ENCODE measurements at places on chromosomes 16 and 17. TPM values are rescaled to one million over a fixed set of nuclear protein-coding genes. Genes with fewer than 3 reads are reported as not detected.

Gene KCNH4
- 0.04 TPM for polyA plus RNA-seq

Gene RGS9
- polyA plus RNA-seq: 14.9 TPM

Gene KIF2B
- polyA plus RNA-seq: not detected

Gene KRT39
- not detected for polyA plus RNA-seq

DNA sequence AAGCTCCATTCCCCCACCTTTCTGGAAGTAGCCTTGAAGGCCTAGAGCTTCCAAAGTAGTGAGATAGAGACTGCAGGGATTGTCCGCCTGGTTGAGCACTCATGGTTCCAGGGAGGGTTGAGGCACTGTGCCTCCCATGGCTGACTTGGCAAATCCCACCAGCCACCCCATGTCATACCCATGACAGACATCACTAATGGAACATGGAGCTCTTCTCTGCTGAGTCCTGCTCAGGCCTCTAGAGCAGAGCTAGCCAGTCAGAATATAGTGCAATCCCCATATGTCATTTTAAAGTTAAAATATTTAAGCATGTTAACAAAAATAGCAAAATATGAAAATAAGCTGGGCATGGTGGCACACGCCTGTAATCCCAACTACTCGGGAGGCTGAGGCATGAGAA lies 28.8 kb downstream of the UNC13D start:
- DNase-seq: no peak

GRCh38 chr16:47213761-47214440 lies 70.2 kb upstream of the NETO2 start:
- no peak for DNase-seq

DNA sequence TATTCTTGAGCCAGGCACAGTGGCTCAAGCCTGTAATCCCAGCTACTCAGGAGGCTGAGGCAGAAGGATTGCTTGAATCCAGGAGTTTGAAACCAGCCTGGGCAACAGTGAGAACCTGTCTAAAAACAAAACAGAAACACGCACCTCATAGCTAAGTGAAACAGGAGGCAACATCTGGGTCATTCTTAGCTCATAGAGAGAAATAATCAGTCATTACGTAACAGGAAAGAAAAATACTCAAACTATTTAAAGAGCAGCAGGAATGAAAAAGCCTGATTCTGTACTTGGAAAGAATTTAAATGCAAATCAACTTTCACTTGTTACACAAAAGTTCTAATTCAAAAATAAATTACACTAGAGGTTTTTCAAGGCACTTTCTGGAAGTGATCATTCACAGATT lies 17.2 kb downstream of the CHCT1 start:
- DNase-seq: no peak

DNA sequence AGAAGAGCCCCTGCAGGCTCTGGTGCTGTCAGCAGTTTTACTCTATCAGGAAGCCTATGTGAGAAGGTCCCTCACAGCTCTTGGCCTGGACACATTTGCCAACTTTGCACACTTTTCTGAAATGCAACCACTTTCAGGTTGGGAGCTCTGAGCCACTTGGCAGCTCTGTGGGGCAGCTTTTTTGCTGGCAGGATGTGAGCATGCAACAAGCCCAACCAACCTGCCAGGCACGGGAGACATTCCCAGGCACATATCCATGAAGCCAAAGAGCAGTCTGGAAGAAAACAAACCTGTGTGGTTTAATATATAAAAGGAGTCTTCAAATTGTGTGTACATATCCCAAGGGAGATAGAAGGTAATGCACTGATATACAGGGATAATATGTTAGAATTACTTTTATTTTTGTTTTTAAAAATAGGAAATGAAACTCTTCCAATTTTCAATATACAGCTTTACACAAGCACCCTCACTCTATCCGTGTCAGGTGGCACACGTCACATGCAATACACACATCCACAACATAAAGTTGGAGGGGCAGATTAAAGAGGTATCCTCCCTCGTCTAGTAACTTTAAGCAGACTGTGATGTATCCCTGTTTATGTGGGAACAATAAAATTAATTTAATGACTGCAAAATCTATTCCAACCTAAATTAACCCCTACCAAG lies 57.4 kb upstream of the COX10 start:
- DNase-seq: no peak

- no peak for DNase-seq
Observed at GRCh38 chr17:31654936-31655335, 204.1 kb downstream of the COPRS start.

DNA sequence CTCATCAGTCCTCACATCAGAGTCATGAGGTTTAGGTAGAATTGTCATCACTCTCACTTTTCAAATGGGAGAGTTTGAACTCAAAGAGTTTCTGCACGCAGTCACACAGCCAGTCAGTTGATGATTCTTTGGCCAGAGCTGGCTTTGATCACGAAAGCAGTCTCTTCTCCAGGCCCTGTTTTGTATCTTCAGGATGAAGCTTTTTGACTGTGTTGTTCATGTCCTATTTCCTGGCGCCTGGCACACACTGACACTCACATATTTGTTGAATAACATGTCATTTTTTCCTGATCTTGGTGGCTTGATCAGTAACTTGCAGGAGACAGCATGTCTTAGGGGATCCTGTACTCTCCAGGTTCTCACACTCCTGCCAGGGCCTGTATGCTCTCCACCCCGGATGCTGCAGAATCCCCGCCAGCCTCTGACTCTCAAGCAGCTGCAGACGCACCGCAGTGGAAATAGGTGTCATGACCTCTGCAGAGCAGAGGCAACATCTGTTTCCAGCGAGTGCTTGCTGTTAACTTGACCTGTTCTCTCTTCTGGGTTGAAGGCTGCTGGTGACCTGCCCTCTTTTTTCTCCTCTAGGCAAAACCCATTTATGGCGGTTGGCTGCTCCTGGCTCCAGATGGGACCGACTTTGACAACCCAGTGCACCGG lies 33.0 kb downstream of the MPRIP start:
- no peak for DNase-seq

DNA sequence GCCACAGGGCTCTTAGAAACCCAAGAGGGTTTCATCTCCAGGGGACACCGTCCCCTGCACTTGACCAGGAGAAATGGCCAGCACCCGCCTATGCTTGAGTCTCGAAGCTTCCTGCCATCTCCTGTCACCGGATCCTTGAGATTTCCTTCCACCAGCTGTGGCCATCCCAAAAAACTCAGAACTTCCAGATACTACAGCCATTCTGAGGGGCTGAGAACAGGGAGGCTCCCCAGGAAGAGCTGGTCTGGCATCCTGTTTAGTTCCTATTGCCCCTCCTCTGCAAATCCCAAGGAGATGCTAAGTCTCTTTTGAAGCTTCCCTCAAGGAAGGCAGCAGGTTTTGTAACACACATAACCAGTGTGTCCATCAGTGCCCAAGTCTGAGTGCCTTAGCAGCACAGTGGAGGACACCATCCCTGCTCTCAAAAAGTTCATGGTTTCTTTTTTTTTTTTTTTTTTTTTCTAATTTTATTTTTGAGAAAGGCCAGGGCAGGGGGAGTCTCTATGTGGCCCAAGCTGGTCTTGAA lies 2.0 kb downstream of the UBALD2 start:
- DNase-seq: no peak

GRCh38 chr17:75810216-75810615 lies 25.6 kb downstream of the UNK start:
- no peak for DNase-seq

- no peak for DNase-seq
Observed at GRCh38 chr16:78072275-78072674, 27.2 kb upstream of the WWOX start.

Gene MILR1
- 5.4 TPM for polyA plus RNA-seq

- DNase-seq: no peak
Observed at GRCh38 chr16:81394966-81395655, 49.5 kb upstream of the CMIP start.

Gene SALL1
- 122 TPM for polyA plus RNA-seq

Gene MT1M
- 0.27 TPM for polyA plus RNA-seq

GRCh38 chr17:6471531-6472465 lies 27.5 kb downstream of the PIMREG start:
- no peak for DNase-seq

DNA sequence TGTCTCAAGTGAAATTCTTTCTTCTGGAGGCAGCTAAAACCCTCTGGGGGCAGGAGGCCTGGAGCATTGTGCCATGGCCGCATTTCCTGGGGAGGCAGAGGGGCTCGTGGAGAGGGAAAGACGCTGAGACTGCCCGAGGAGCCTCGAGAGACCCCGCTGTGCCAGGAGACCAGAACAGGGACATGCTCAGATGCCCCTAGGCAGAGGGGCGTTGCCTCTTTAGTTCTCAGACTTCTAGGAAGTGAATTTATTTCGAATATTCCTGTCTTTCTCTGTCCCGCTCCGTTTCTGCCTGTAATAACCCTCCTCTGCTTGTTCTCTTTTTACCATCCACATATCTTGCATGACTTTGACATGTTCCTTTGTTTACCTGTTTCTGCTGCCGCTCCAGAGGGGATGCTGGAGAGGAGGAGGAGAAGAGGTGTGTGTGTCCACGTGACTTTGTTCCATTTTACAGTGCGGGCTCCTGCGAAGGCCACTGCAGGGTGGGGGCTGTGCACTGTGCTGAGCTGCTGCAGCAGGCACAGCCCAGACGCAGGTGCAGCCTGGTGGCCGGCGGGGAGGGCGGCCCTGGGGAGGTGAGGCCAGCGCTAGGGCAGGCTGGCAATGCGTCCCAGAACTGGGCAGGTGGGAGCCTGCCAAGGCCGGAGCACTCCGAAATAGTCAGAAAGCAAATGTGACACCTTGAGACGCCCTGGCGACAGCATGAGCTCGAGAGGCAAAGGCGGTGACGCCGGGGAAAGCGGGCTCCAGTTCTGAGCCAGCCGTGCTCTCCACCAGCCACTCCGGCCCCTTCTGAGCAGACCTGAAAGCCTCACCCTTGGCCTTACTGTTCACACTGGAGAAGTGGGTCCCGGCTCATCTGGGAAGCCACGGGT lies 29.9 kb downstream of the CIBAR2 start:
- no peak for DNase-seq

DNA sequence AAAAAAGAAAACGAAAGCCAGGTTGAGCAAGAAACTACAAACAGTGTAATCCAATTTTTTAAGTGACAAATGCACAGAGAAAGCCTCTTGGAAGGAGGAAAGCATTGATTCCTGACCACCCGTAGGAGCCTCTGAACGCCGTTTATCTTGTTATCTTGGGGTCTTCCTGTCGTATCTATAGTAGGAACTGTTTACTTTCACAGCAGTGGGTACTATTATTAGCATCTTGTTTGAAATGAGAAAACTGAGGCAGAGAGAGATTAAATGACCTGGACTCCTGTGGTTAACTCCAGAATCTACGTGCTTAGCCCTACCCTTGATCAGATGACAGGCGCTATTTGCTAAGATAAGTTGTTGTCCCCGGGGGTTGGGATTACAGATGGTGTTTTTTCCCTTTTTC lies 196.7 kb upstream of the FOXF1 start:
- no peak for DNase-seq

- no peak for DNase-seq
Observed at GRCh38 chr16:85853547-85854545, 45.1 kb upstream of the IRF8 start.

Gene KCNJ2
- polyA plus RNA-seq: 2.7 TPM

DNA sequence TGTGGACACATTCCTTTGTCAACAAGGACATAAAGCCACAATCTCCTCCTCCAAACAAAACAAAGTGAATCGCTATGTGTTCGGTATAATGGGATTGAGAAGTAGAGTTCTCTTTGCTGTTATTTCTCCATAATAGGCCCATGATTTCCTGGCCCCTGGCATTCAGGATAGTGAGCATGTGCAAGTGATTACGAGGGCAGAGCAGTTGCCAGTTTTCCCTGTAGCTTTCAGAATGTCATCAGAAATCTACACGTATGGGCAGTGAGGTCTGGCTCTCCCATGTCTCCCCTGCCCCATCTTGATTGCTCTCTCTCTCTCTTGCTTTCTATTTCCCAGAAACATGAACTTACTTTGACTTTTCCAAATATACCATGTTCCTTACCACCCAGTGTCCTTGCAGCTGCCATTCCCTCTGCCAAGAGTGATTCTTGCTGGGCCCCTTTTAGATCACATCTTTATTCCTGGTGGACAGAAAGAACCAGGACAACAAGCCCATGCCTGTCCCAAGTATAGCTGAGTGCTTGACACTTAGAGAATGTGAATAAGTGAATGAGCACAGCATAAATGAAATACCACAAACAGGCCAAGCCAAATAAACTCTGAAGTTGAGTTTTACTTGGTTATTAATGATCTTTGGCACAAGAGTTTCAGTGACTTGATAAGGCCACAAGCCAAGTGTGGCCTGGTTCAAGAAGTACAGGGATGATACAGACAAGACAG lies 273.1 kb downstream of the CDH13 start:
- DNase-seq: no peak

Gene CFAP52
- polyA plus RNA-seq: 0.49 TPM

GRCh38 chr17:71080937-71081336 lies 911.6 kb downstream of the KCNJ2 start:
- no peak for DNase-seq

GRCh38 chr16:46899443-46900143 lies 15.4 kb downstream of the GPT2 start:
- no peak for DNase-seq

Gene CDK5R1
- polyA plus RNA-seq: 8.0 TPM

GRCh38 chr17:66375121-66375520 lies 72.7 kb downstream of the PRKCA start:
- DNase-seq: no peak

Gene DNAI2
- 0.18 TPM for polyA plus RNA-seq

Gene SLC5A11
- polyA plus RNA-seq: 5.7 TPM

Gene SDR42E2
- 0.18 TPM for polyA plus RNA-seq

Data from left renal pelvis (tissue), 4 donors.